ENCODE measurements at places on chromosomes 2 and 18.

DNA sequence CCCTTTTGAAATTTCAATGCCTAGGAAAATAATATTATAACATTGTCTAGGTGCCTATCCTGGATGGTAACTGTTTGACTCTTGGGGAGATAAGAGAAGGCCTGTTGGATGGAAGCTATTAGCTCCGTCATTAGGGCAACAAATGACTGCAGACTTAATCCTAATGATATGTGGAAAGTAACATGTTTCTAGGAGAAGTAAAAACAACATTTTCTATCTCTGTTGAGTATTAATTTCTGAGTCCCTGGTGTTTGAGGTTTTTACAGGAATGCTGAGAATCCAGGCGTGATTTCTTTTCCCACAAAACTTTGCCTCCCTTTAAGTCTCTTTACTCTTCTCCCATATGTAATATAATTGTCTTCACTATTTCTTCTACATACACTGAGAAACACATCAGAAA is 159.1 kb downstream of the GALNT1 start:
- peak; percentile 18 for DNase-seq

DNA sequence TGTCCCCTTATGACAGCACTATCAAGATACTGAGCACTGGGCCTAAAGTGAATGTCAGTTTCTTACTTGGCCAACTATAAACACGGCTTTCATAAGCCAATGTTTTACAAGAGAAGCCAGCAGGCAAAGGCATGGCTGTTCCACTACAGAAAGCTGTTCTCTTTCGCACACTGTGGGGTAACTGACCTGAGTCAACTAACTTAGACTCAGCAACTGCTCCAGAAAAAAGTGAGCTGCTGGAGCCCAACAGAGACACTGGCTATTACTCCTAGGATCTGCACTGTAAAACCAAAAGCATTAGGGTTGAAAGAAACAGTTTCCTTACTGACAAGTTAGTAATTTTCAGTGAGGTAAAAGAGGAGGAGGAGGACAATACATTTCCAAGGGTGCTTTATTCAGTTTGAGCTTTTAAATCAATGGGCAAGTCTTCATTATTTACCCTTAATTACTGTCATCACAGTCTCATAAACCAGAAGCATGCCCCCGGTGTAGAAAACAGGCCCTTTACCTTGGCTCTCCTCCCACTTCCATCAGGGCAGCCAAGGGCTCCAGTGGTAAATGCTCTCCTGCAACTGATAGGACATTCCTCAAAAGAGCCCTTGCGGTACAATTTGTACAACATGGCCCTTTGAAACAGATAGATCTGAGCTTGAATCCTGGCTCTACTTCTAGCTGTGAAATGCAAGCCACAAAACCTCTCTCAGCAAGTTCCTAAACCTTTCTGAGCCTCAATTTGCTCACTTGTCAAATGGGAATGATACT is 275.7 kb downstream of the PDE11A start:
- no peak for DNase-seq

GRCh38 chr2:144411473-144411872 is 108.4 kb downstream of the ZEB2 start:
- DNase-seq: no peak

DNA sequence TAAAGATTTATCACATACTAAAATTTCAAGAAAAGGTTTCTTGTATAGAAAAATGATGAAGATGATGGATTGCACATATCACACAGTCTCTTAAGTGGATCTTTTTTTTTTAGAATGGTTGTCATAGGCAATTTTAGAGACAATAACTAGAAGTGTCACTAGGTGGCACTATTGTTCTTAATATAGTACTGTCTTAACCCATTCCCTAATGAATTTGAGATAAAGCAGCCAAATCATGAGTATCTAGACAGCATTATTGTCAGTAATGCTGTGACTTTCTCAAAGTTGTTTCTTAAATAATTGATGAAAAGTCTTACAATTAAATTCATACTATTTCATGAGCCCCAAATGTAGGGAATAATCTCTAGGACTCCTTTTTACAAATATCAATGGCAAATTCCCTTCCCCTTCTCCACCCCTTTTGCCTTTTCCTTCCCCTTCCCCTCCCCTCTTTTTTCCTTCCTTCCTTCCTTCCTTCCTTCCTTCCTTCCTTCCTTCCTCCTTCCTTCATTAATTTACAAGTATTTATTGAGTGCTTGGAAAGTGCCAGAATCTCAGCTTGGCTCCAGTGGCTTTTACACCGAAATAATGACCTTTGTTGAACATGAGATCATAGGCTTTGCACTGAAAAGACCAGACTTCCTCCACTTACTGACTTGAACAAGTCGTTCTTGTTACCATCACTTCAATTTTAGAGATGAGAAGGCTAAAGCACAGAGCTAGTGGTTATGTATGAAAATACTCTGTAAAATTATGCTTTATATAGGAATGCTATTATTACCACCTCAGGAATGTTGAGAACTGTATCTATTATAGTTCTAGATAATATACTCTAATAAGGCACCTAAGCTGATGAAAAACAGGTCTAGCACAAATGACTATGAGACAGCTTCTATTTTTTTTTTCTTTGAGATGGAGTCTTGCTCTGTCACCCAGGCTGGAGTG is 19.8 kb downstream of the MYL12B start:
- no peak for DNase-seq

- no peak for DNase-seq
These were observed 694 bp downstream of the THSD7B start for GRCh38 chr2:136766073-136766404.

DNA sequence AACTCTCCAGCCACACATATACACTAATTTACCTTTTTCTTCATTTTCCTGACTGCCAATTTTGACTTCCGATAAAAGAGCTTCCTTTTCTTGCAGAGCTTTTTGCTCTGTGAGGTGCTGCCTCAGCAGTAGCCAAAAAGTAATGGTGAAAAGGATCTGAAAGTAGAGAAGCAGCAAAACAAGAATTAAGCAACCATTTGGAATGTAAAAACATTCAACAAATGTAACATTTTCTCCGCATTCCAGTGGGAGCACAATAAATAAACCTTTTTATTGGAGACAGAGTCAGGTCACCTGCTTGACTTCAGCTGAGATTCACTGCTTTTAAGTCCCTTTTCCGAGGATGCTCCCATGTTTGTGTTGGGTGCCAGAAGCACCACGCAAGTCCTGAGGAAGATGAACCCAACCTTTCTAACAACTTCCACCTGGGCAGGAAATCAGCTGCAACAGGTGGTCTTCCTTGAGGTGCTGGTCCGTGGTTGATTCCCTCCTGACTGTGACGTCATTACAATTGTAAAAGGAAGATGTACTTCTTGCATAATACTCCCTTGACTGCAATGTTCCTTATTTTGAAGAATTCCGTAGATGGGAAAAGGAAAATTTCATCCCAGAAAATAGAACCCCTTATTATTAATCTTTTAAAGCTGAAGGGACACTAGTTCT is 265.5 kb downstream of the NAPG start:
- no peak for DNase-seq

Measured in non-pigmented ciliary epithelial cell (primary cell).